ENCODE measurements at places on chromosomes 7 and 10.

GRCh38 chr10:31635009-31635408 lies 293.6 kb downstream of the ARHGAP12 start:
- DNase-seq: no peak

DNA sequence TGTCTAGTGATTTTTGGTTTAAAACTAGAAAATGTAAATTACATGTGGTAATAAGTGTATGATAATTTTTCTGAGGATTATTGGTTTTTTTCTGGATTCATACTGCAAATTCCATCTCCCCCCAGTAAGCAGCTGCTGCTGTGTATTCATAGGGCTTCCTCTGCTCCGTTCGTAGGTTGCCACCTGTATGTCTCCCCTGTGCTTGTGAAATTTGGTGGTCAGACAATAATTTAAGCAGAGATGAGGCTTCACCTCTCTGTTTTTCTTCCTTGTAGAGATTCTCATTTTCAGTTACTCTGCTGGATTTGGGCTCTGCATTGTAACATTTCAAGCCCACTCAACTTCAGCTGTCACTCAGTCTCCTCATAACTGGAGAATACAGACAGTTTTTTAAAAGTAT lies 50.9 kb downstream of the FOXI2 start:
- no peak for DNase-seq

DNA sequence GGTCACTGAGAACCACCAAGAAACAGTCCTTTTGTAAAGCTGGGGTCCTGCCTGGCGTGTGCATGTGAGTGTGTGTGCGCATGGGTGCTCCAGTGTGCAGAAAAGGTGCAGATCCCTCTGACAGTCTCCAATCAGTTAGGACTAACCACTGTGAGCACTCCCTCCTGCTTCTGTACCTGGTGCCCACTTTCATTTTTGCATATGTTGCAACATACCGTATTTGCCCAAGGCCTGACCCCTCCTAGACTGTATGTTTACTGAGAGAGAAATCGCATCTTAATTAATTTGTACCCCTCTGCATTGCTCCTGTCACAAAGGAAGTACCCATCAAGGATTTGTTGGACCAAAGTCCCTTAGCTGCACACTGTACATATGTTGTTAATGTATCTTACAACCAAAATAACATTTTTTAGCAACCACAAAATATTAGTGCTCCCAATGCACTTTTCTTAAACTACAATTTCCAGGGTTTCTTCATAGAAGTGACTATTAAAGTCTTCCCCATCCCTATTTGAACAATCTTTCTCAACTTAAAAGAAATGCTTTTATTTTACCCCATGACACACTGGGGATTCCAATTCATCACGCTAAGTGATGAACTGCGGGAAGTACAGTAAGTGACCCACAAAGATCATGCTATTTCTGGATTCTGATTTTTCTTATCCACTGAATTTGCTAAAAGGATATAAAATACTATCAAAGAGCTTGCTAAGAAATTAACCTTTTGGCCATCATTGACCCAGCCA lies 16.6 kb downstream of the PAXIP1 start:
- no peak for DNase-seq

- DNase-seq: no peak
Measured at GRCh38 chr7:28682801-28683200, 270.5 kb downstream of the CREB5 start.

DNA sequence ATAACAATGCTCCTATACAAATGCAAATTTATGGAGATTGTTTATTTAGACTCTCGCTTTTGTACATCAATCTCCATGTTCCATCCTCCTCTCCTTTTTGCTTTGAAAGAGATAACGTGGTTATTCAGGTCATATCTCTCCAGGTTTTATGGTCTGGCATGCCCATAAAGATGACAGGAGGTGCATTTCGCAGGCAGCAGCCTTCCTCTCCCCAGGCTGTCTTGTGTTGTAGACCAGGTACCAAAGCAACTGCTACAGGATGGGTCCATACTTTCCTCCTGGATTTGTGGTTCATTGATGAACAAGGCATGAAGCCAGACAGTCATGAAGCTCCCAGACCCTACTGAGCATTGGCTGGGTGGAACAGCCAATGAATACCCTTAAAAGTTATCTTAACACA lies 400.2 kb upstream of the NPVF start:
- DNase-seq: no peak

GRCh38 chr7:24034251-24034650 lies 249.7 kb upstream of the NPY start:
- DNase-seq: no peak

GRCh38 chr7:157552295-157552993 lies 215.6 kb downstream of the DNAJB6 start:
- no peak for DNase-seq

GRCh38 chr7:123351027-123351426 lies 151.3 kb upstream of the SLC13A1 start:
- DNase-seq: no peak

DNA sequence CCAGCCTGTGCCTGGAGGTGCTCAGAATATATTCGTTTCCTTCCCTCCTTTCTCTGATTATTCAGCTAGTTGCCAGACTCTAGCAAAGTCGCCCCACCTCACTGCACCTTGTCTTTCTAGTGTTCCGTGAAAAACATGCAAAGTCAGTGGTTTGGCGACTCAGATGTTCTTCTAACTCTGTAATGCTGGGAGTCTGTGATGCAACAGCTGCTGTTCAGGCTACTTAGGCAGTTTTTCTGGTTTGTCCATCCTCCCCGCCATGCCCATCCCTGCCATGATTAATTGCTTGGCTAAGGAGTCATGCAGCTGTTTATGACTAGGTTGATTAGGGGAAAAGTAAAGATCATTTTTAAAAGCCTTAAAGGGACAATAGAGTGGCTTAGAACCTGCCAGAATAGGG lies 99.4 kb downstream of the MTPN start:
- DNase-seq: peak; percentile 48

GRCh38 chr7:143389316-143390103 lies 8.4 kb downstream of the ZYX start:
- no peak for DNase-seq
